ENCODE measurements at places on chromosomes 11 and 22.

- peak; percentile 86 for DNase-seq
These were observed 25.2 kb downstream of the GTF2H1 start for GRCh38 chr11:18347471-18348125.

GRCh38 chr11:69398529-69399492 is 82.7 kb upstream of the LINC01488 start:
- peak; percentile 61 for DNase-seq

- peak; percentile 32 for DNase-seq
These were observed 8.2 kb downstream of the PTH start for GRCh38 chr11:13487661-13488030.

- DNase-seq = no peak
These were observed 19.9 kb upstream of the NCR3LG1 start for GRCh38 chr11:17331669-17332068.

GRCh38 chr11:66112601-66113499 is 42.8 kb downstream of the PACS1 start:
- DNase-seq = peak; percentile 69

DNA sequence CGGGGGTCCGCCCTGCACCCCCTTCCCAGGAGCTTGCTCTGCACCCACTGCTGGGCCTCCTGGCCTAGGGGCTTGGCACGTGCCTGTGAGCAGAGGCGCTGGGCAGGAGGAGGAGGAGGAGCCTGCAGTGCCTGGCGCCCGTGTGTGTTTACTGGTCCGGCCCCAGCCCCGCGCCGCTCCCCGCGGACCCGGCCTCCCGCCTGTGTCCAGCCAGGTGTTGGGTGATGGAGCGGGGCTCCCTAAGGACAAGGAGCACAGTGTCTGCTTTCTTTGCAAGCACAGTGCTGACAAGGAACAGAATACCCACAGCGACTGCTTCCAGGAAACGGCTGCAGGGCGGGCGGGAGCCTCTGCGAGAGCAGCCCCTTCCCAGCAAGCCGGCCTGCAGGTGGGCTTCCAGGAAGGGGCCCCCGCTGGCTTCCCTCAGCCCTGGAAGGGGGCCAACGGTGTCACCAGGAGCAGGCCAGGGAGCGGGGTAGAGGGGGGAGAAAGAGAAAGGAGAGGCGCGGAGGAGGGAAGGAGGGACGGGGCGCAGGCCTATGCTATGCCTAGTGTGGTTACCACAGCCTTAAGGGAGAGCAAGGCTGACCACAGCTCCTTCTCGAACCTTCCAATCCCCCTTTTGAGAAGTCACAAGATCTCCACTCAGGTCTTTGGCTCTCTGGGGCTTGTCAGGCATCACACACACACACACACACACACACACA is 6.6 kb downstream of the H19 start:
- no peak for DNase-seq
